ENCODE measurements at places on chromosomes 3 and 15.

GRCh38 chr3:158918008-158918407 is 116.2 kb downstream of the MFSD1 start:
- peak; percentile 49 for DNase-seq

DNA sequence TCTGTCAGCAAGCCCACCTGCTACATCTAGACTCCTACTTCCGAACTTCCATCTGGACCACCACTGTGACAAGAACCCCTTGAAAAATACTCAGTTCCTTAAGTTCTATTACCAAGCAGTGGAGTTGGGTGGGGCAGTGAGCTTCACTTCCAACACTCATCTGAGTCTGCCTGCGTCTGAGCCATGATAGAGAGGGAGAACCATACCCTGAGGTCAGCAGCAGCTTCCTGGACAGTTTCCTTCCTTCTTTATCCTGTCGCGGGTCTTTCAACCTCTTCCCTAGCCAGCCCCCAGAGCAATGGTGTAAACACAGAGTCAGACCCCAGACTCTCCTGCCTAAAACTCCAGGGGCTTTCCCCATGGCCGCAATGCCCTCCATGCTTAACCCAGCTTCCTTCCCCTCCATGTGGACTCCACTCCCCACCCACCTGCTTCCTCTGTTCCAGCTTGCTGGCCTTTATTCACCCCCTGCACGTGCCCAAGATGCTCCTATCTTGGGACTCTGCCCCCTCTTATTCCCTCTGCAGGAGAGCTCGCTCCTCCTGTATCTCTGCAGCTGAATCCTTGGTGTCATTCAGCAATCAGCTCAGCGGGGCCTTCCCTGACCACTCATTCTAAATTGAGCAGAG is 211.2 kb downstream of the SHQ1 start:
- no peak for DNase-seq

DNA sequence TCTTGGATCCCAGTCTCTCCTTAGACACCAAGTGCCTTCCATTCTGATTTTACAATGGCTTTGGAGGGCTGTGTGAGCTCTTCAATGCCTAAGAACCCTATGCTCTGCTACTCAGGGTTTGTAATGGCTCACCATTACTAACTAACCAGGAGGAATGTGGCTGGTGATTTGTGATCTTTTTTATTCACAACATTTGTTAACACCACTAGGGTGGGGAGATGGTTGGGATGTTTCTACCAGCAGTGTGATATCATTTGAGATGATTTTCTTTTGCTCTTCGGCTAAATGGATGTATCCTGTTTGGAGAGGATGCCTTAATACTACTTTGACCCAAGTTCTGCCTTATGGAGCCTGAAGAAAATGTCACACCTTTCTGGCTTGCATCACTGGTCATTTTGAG is 226.9 kb downstream of the MFSD1 start:
- DNase-seq = no peak

DNA sequence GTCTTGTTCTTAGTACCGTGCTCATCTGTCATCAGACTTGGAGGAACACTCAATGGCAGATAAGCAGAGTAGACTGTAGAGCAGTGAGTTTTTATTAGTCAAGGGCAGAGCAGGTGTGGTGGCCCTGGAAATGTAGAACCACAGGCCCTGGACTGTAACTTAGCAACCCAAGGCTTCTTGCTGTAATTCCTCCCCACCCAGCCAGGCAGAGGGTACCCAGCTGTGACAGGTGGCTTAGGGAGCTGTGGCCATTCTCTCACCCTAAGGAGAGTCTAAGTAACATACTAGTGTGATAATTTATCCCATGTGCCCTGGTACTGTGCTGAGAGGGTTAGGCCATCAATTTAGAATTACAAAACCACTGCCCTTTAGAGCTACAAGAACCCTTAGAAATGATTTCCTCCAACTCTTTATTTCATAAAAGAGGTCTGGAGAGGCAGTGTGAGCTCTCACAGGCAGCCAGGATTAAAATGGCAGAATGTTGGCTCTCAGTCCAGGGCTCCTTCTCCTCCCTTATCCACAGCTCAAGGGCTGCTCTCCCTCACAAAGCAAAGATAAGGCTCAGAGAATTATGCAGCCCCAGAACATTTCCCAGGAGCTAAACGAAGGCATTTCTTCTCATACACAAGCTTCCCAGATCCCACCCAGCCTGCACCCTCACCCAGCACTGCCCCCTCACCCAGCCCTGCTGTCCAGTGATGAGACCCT is 3.0 kb downstream of the POMGNT2 start:
- peak; percentile 43 for DNase-seq

DNA sequence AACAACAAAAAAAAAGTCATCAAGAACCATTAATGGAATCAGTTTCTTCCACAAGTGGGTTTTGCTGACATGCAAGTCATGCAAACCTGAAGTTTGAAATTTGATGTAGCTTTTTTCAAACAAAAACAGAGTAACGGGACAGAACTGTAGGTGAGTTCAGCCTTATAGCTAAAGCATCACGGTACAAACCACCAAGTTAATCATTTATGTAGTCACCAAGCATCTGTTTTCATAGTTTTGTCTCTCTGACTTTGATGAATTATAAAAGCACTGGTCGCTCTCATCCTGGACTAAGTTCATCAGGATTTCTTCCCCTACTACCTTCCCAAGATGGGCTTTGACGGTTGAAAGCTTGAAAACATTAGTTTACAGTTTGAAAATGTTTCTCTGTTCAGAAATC is 117.0 kb upstream of the SAMMSON start:
- DNase-seq = no peak

- peak; percentile 17 for DNase-seq
These were observed 30.0 kb upstream of the NR2E3 start for GRCh38 chr15:71780115-71780976.

GRCh38 chr3:173403376-173403775 is 5.8 kb downstream of the NLGN1 start:
- no peak for DNase-seq

GRCh38 chr3:23387286-23387918 is 184.3 kb downstream of the UBE2E2 start:
- no peak for DNase-seq

DNA sequence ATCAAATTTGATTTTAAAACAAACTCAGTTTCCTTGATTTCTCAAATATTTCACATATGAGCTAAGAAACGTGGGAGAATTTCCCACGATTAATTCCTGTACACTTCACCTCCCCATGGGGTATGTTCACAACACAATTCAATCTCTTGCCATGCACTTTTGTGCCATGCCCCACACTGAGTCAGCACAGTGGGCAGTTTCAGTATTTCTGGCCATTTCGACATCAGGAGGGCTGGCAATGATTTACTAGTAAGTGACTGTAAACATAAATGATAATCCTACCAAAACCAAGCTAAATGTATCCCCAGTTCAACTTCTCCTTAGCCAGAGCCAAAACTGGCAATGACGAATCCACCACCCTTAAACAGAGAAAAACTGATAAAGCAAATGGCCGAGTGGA is 293.6 kb downstream of the FGF12 start:
- no peak for DNase-seq

DNA sequence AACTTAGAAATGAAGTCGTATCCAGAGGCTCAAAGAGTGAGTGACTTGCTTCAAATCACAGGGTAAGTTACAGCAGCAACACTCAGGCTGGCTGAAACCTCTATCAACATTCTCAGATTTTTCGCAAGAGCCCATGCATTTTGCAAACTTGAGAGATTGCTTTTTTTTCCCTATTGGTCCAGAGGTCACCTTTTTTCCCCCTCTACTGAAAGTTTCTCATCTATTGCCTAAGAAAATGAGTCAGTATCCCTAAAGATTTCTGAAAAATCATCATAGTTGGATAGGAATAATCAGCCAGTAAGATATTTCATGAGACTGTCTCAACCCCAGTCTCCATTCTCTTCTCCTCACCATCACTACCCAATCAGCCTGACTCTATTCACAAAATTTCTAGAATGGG is 410.6 kb downstream of the FOXP1 start:
- no peak for DNase-seq

- peak; percentile 55 for DNase-seq
These were observed 2.8 kb downstream of the ADAMTS17 start for GRCh38 chr15:100338971-100339444.

DNA sequence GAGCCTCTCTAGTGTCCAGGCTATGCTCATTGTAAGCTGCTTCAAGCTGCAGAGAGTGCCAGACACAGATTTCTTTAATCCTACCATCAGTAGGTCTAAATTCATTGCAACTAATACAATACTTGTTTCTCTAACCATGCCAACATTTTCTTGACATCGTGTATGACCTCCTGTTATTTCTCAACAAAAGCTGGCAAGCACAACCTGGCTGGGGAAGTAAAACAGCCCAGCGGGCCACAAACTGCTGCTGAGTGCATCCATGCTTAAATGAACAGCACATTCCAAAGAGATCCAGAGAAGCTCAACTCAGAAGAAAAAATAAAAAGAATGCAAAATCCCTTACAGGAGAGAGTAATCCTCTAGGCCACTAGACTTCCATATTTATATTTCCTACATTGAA is 36.5 kb downstream of the GMNC start:
- no peak for DNase-seq

DNA sequence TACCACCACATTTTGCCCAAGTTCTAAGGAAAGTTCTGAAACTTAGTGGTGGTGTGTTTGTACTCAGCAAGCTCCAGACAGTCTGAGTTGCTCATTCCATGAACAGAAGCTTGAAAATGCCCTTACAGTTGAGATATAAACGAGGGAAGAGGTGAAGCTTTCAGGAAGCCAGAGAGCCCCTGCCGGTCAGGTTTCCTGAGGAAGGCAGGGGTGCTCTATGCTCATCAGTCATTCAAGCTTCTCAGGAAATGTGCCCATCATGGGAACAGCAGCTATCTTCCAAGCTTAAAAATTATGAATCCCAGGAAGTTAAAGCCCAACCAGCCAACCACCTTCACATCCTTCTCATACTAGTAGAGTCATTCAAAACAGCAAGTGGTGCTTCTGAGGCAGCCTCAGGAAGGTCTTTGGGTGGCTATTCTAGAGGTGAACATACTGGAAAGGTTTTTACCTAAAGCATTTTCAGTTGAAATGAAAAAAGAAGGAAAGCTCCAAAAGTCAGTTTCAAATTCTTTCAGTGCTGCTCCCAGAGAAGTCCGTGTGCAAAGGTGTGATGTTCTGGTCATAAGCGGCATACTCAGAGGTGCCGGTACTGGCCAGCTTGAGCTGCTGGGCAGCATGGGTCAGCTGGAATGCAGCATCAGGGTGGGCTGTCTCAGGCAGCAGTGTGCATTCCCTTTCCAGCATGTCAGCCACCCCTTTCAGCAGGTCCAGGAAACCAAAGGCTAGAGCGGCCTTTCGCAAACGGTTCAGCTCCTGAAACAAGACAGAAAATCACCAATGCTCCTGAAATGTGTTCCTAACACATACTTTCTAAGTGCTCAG is 31.8 kb downstream of the INTS14 start:
- DNase-seq = no peak

DNA sequence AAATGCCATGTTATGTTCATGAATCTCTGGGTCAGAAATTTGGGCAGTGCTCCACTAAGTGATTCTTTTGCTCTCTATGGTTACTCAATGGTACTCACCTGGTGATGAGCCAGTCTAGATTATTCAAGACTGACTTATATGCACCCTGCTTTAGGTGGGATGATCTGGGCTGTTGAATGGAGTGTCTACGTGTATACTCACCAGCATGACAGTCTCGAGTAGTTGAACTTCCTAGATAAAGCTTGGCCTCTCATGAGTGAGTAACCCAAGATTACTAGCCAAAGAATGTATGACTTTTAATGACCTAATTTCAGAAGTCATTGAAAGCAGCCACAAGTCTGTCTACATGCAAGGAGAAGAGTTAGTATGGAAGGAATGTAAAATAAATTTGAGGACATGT is 77.5 kb upstream of the CADM2 start:
- no peak for DNase-seq

- DNase-seq = no peak
These were observed 85.1 kb downstream of the EFL1 start for GRCh38 chr15:82177291-82178010.

DNA sequence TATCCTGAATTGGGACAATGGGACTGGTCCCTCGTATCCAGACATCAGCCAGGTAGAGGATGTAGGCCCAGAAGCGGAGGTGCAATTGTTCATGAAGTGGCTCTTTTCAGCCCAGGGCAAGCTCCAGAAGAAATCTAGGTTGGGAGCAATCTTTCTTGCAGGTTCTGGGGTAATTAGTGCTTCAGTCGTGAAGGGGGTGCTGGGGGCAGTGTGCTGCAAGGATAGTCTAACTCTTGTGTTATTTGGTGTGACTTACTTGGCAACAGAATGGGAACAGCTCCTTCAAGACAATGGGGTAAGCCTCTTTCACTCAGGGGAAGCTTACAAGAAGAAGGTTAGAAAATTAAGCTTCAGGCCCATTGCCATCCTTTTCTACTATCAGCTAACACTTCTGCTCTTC is 273.0 kb downstream of the DIPK2A start:
- no peak for DNase-seq

DNA sequence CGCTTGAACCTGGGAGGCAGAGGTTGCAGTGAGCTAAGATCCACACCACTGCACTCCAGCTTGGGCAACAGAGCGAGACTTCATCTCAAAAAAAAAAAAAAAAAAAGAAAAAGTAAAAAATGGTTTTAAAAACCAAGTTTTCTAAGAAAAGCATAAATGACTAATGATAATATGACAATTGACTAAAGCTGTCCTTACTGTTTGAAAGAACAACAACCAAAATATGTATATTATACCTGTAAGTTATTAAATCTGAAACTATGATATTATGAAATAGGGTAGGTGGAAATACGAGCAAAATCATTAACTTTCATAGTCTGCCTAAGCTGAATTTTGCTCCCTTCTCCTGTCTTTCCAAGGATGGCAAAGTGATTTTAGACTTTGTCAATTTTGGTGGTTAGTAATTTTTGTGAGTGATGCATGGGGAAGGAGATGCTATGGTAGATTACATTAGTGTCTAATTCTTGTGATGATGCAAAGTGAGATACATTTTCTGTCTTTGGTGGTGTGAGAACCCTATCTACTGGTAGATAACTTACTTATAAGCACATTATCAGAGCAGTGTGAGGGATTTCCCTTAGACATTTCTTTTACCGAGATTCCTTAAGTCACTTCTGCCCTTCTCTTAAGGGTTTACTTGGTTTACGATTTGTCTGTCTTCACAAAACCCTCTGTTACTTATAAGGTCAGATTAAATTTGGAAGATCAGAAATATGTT is 10.6 kb upstream of the CHD2 start:
- DNase-seq = no peak

DNA sequence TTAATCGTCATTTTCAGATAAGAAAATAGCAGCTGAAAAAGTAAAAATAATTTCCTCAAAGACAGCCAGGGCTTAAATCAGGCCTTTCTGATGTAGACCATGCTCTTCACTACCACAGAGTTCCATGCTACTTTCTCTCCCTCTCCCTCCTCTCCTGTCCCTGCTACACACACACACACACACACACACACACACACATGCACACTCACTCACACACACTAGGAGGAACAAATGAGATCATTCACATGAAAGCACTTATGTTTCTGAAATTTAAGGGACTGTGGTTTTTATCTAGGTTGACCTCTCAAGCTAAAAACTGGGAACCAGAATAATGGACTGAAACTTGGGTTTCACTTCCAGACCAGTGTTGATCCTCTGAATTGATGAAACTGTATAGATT is 4.1 kb upstream of the PSMA4 start:
- DNase-seq = no peak

Measured in SHP77 (cell line).